CD4-positive, alpha-beta memory T cell (primary cell): ENCODE measurements at places on chromosomes 1 and 21.

DNA sequence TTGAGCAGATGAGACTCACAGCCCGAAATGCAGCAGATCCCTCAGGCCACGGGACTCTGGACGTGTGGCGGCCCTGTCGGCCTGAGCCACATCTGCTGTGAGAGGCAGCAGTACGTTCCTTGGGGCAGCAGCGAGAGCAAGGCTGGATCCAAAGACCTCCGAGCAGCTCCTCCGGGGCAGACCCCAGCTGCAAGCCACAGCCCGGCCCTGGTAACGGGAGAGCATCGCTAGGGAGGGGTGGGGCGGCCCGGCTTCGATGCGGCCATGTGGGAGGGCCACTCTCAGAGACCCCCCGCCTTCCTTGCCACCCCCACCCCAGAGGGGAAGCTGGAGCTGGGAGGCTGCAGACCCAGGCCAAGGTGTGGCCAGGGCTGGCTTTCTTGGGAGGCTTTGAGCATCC, 17.8 kb downstream of the PRKCZ start:
- no peak for DNase-seq

DNA sequence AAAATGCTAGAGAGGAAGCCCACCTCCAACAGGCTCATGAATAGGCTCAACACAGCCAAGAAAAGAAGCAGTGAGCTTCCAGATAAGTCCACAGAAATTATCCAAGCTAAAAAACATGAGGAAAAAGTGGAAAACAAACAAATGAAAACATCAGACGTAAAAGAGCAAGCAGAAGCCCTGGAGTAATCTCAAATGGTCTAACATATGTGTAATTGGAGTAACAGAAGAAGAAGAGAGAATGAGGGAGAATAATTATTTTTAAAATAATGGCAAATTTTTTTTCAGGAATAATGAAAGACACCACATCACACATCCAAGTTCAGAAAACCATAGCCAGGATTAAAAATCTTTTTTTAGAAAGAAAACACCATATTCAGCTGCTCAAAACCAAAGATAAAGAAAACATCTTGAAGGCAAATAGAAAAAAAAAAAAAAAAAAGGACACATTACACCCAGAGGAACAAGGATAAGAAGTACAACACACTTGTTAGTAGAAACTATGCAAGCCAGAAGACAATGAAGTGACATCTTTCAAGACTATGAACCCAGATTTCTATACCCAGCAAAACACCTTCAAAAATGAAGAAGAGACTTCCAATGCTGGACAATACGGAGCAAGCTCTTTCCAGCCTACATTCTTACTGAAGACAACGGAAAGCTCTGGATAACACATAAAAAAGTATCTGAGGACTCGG, 10.6 kb upstream of the SUMO3 start:
- DNase-seq: no peak

DNA sequence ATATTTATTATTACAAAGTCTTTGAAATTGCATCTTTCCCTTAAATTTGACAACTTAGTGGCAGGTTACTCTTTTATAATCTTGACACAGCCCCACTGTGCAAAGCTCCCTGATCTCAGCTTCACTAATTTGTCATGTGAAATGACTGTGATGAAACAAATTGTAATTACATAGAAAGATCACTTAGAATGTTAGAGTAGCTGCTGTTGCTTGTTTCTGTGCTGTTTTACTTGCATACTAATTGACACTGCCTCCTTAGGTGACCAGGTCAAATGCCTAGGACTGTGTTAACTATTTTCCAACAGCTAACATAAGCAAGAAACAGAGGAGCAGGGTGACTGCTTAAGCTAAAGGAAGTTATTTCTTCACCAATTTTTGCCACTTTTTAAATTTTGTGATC, 211.3 kb downstream of the ZNF326 start:
- no peak for DNase-seq

- DNase-seq: no peak
Observed at GRCh38 chr21:46229133-46229922, 754 bp upstream of the LSS start.

DNA sequence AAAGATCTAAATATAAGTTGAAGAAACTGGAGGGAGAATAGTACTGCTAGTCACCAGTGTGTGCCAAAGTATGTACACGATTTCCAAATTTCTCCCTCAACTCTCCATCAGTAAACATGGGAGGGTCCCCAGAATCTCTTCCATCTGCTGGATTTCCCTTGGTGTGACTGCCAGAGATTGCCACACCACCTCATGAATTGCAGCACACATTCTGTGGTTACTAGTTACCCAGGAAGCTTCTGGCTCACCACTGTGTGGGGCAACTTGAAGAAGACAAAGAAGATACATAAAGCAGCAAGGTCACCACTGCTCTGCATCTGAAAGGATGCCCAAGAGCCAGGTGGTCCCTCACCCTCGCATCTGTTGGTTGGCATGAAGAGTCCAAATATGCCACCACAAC, 191.7 kb upstream of the ESRRG start:
- DNase-seq: no peak

- DNase-seq: no peak
Observed at GRCh38 chr1:183942933-183943693, 94.4 kb downstream of the COLGALT2 start.

DNA sequence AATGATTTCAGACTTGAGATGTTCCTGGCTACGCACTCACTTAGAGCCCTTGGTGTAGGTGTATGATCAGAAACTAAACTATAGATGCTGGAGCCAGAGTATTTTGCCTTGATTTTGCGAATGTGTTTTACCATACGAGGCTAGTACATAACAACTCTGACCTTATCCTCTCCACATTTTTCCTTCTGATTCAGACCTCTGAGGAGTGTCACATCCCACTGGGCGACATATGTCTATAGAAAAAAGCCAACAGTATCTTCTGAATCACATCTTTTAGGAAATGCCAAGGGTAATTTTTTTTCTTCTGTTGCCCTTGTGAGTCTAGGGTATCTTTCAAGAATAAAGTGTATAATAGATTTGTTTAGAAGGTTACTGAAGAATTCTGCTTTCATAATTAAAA, 49.6 kb downstream of the AK4 start:
- DNase-seq: no peak

- no peak for DNase-seq
Observed at GRCh38 chr1:87512431-87512830, 183.8 kb downstream of the LMO4 start.

DNA sequence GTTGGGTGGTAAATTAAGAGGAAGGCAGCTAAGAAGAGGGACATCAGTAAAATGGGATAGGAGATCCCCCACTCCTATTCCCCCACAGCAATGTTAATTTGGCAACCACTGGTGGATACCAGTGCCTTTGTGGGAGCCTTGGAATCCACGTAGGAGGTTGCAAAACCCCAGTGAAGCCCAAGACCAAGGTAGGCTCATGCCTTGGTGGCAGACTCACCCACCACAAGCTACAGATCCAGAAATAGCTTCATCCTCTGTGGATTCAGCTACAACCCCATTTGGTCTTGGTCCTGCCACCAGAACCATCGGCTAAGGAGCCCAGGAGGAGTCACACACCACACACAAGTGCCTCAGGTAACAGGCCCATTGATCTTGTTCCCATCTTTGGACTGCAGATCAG, 21.0 kb downstream of the VTCN1 start:
- DNase-seq: no peak

DNA sequence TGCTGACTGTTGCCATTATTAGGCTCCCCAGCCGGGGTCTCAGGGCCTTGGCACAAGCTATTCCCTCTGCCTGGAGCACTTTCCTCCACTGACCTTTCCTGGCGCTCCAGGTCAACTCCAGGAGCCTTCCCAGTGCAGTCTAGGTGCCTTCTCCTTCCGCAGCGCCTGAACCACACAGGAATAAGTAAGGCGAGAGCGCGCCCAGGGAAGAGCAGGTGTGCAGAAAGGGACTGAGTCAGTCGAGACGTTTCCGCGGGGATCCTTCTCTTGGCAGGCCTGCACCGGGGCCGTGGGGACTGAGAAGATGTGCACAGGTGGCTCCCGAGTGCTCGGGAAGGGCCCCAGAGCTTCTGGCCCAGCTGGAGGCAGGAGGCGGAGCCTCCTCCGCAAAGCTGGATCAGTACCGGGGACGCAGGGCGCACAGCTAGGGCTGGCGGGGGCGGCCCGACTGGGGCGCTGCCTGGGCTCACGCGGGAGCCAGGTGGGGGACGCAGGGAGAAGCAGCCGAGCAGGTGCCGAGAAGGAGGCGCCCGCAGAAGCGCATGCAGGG, 765 bp upstream of the BMP8A start:
- peak; percentile 14 for DNase-seq

GRCh38 chr21:36664662-36664990, 34.3 kb upstream of the SIM2 start:
- no peak for DNase-seq

GRCh38 chr21:33075596-33076195, 5.8 kb downstream of the OLIG1 start:
- DNase-seq: no peak

DNA sequence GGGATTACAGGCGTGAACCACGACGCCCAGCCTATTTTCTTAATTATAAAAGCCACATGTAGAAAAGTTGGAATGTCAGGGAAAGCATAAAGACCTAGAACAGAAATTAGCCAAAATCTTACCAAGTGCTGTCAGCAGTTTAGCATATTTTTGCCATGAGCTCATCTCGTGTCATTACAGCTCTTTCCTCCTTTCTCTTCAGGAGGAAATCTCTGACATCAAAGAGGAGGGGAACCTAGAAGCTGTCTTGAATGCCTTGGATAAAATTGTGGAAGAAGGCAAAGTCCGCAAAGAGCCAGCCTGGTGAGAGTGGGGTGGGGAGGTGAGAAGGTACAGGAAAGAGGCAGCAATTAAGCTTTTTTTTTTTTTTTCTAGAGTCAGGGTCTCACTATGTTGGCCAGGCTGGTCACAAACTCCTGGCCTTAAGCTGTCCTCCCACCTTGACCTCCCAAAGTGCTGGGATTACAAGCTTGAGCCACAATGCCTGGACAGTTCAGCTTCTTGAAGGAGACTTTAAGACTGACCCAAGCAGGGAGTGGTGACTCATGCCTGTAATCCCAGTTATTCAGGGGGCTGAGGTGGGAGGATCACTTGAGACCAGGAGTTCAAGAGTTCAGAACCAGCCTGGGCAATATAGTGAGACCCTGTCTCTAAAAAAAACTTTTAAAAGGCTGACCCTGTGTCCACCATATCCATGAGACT, 8.4 kb upstream of the BGLAP start:
- no peak for DNase-seq

DNA sequence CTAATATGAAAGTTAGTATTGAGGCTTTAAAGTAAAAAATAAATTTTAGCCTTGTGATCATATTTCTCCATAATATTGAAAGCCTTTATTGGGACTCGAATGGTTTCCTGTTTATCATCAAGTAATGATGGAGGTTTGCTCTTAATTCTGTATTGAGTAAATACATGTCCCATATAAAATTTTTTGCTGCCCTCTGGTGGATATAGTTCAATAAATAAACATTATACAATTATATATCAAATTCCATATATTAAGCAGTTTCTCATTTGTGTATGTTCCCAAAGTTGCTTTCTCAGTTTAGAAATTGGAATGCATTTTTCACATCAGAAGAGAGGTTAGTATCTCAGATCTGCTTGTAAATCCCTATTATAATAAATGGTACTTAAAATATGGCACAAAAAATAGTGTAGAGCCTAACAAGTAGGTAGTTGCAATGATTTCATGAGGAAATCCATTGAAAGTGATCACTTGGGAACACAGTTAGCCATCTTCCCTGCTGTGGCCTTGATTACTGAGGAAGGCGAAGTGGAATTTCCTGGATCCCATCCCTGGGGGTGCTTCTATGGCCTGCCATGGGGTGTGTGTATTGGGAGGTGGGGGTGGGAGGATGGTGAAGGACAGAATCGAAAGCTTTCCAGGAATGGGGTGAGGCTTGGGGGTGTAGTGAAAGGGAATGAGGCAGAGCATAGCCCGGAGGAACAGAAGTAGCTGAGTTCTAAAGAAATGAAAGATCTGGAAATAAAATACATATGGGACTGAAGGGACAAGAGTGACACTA, 84.1 kb upstream of the C21orf91 start:
- DNase-seq: peak; percentile 57

- no peak for DNase-seq
Observed at GRCh38 chr1:46755121-46755520, 36.2 kb upstream of the EFCAB14 start.

GRCh38 chr1:101797722-101798121, 199.0 kb downstream of the OLFM3 start:
- no peak for DNase-seq

GRCh38 chr1:45673956-45674355, 12.4 kb downstream of the GPBP1L1 start:
- no peak for DNase-seq

GRCh38 chr1:39047374-39048229, 21.5 kb downstream of the NDUFS5 start:
- no peak for DNase-seq

GRCh38 chr1:184157394-184157742, 105.8 kb downstream of the TSEN15 start:
- no peak for DNase-seq

GRCh38 chr1:6093611-6094010, 47.9 kb downstream of the KCNAB2 start:
- DNase-seq: no peak

- DNase-seq: no peak
Observed at GRCh38 chr21:44486302-44486701, 31.0 kb downstream of the LRRC3 start.

- no peak for DNase-seq
Observed at GRCh38 chr1:101004061-101004460, 21.5 kb downstream of the DPH5 start.

- no peak for DNase-seq
Observed at GRCh38 chr1:176046926-176047325, 160.2 kb downstream of the COP1 start.

DNA sequence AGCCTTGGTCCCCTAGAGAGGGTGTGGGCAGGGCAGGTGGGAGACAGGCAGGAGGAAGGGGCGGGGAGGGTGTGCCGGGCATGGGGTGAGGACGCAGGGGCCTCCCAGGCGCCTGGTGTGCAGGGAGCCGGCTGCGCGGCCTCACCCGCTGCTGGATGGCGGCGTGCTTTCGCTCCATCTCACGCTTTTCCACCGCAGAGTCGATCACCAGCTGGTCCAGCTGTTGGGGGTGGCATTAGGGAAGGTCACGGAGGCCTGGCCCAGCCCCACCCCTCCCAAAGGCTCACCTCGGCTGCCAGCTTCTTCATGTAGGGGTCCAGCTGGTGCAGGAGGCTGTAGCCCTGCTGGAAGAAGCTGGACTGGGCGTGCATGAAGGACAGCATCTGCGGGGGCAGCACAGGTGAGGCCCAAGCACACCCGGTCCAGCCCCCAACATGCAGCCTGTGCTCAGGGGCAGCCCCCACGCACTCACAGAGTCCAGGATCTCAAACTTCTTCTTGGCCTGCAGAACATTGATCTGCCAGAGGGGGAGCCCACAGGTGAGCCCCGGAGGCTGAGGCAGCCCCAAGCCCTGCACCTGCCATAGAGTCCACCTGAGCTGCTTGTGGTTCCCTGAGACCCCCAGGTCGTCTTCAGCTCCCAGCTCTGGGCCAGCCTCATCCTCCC, 7.9 kb downstream of the ACAP3 start:
- peak; percentile 31 for DNase-seq
